ENCODE measurements at places on chromosomes 5 and 9.

GRCh38 chr9:81791076-81791475, 101.7 kb upstream of the TLE1 start:
- DNase-seq = no peak

GRCh38 chr5:52760695-52761366, 26.9 kb upstream of the ITGA1 start:
- DNase-seq = no peak

DNA sequence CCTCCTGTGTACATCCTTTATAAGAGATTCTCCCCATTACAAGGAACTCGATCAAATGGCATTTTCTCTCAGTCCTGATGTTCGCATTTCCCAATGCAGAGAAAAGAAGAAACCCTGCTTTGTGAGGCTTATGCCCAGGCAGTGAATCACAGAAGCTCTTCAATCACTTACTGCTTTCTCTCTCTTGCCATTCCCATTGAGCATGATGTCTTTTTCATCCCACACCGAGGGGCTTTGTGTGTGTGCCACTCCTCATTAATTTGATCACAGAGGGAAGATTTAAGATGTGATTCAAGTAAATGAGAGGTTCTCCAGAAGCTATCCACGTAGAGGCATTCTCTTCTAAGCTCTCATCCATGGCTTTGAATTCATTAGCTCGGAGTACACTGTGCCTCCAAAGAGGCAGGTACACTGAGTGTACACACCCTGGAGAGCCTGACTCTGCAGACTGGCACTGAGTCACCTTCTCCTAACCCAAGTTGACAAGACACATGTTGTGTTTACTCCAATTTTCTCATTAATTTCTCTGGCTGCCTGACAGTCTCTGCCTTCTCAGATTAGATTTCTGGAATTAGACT, 45.4 kb downstream of the MFAP3 start:
- no peak for DNase-seq

DNA sequence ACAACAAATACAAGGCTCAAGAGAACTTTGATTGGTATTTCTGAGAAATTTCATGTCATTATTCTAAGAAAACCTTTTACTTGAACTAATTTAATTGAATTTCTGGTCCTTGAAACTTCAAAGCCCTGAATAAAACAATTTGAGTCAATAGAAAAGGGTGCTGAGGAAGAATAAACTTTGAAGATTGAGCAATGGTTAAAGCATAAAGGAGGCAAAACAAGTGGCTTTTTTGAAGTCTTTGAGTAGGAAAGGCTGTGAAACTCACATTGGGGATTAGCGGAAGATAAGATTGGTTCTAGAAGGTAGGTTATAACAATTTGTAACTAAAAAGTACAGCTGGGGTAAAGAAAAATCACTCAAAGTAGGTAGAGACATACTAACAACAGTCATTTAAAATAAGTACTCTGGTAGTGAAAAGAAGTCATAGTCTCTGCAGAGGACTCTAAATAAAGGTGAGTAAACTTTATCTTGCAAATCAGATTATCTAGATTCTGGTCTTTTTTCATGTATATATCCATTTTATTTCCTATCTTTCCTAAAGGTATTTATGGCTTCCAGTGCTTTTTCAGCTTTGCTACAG, 6.4 kb upstream of the PLPP1 start:
- DNase-seq = no peak

DNA sequence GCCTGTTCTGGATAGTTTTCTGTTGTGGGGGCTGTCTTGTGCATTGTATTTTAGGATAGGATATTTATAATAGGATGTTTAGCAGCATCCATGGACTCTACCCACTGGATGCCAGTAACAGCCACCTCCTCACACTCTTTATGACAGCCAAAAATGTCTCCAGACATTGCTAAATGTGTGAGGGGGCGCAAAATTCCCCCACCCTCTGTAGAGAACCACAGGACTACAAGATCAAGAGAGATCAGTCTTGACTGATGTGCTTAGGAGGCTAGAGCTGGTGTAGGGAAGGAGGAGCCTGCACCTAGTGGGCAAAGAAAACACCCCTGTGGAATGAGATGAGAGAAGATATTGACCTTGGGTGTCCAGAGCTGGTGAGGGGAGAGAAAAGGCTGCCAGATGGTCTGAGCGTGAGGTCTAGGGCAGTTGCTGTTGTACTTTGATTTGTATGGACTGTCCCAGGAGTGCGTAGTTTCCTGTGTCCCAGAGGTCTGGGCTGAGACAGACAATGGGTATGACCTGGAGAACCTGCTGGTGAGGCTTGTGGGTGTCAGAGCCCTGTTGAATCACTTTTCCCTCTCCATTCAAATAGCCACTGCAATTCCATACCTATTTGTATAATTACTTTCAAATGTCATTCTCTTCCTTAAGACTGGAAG, 16.3 kb downstream of the DAPK1 start:
- no peak for DNase-seq

- no peak for DNase-seq
Measured at GRCh38 chr9:17627641-17628040, 48.8 kb downstream of the SH3GL2 start.

- DNase-seq = no peak
Measured at GRCh38 chr9:31556667-31557463, 827.6 kb upstream of the ACO1 start.

DNA sequence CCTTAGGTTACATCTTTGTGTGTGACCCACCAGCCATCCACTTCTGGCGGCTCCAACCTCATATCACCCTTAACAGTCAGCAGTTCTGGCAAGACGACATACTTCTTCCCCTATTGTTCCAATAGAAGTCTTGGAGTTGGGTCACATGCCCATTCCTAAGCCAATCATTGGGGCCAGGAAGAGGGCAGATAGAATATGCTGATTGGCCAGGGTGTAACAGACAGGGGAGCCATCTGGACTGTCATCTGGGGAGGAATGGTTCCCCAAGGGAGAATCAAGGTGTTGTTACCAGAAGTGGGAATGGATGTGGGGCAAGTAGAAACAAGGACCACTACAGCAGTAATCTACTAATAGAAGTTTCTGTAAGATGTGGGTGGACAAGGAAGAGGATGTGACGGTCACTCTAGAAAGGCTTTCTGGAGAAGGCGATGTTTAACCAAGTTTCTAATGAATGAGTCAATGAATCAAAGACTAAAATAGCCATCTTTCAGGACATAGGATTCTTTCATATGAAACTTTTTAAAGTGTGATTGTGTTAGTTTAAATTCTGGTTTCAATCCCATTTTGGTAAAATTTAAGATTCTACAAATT, 200.4 kb downstream of the ARHGAP26 start:
- DNase-seq = no peak

DNA sequence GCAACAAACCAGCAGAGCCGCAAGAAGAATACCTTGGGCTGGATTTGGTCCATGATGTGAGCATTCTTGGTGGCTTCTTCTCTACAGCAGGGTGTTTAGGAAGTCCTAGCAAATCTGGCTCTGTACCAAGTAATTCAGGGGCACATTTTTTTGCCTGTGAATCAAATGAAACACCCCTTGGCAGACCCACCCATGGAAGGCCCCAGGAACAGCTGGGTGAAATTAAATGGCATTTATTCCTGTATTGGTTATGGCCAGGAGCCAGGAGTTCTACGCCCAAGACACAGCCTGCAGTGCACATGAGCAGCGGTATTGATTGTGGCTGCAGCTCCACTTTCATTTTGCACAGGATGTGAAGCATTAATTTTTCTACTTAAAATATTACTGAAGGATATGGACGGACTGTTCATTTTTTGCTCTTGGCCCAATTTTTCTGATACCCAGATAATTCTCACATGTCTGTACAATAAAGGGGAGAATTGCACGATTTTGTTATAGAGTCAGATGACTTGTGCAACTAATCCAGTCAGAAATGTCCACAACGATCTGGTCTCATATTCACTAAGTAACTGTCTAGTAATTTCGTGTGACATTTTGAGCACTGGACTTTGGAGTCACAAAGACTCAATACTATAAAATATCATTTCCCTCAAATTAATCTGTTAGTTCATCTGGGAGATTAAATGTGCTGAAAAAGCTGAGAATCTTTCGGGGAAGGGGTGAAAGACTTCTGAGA, 120.7 kb upstream of the APC start:
- DNase-seq = no peak

- no peak for DNase-seq
Measured at GRCh38 chr9:131334629-131335367, 45.3 kb downstream of the PLPP7 start.

- no peak for DNase-seq
Measured at GRCh38 chr5:31604240-31604639, 34.7 kb upstream of the PDZD2 start.

- DNase-seq = no peak
Measured at GRCh38 chr5:35656721-35657120, 39.1 kb downstream of the SPEF2 start.

GRCh38 chr5:146342882-146343865, 4.5 kb downstream of the POU4F3 start:
- DNase-seq = no peak

GRCh38 chr5:31255041-31255440, 61.6 kb downstream of the CDH6 start:
- DNase-seq = no peak

Measured in C1 segment of cervical spinal cord (tissue), 14 donors.